ENCODE measurements at places on chromosomes 5 and 9.

DNA sequence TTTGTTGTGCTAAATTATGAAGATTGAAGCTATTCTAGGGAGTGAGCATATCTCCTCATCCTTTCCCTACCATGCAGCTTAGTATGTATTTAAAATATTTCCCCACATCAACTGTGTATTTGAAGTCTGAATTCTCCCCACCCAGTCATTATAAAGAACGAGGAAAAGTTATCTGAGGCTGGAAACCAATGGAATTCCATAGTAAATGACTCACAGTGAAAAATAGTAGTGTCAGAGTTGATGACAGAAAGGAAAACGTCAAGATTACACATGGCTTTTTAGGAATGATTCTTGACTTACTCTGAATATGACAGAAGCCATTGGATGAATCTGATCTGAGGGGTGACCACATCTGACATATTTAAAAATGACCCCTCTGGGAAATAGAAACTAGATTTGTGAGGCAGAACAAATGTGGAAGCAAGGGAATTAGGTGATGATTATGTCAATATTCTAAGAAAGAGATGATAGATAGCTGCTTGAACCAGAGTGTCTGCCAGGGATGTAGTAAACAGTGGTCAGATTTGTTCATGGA, 1768.9 kb upstream of the CDH9 start:
- DNase-seq, result no peak

DNA sequence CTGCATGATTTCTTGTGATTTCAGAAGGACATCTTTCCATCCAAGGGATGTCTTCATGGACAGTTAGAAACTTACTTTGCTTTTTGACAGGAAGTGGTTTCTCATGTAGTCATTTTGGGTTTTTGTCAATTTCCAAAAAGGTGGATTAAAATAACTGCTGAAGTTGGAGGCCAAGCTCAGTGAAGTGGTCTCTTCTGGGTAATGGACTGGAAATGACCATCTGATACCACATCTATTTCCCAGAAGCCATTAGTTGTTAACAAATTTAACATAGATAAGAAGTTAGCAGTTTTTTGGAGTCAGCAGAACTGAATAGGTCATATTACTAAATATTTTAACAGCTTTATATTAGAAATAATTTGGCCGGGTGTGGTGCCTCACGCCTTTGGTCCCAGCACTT, 86.2 kb upstream of the MYO10 start:
- no peak for DNase-seq

- no peak for DNase-seq
Measured at GRCh38 chr9:103355000-103355399, 359.9 kb downstream of the CYLC2 start.

DNA sequence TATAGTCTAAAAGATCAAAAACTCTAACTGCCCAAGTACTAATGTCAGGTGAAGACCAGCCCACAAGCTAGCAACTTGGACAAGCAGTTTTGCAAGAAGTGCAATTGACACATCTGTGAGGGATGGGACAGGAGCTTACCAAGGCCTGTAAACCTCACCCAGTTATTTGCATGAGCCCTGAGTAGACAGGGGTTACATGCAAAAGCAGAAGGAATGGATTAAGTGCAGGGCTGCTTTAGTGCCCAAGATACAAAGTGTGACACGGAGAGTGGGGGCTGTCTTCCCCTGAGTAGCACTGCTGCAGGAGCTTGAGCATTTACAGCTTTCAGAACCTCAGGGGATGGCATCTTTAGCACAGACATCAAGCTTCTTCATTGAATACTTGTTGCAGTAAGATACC, 286.7 kb downstream of the ELAVL2 start:
- no peak for DNase-seq

DNA sequence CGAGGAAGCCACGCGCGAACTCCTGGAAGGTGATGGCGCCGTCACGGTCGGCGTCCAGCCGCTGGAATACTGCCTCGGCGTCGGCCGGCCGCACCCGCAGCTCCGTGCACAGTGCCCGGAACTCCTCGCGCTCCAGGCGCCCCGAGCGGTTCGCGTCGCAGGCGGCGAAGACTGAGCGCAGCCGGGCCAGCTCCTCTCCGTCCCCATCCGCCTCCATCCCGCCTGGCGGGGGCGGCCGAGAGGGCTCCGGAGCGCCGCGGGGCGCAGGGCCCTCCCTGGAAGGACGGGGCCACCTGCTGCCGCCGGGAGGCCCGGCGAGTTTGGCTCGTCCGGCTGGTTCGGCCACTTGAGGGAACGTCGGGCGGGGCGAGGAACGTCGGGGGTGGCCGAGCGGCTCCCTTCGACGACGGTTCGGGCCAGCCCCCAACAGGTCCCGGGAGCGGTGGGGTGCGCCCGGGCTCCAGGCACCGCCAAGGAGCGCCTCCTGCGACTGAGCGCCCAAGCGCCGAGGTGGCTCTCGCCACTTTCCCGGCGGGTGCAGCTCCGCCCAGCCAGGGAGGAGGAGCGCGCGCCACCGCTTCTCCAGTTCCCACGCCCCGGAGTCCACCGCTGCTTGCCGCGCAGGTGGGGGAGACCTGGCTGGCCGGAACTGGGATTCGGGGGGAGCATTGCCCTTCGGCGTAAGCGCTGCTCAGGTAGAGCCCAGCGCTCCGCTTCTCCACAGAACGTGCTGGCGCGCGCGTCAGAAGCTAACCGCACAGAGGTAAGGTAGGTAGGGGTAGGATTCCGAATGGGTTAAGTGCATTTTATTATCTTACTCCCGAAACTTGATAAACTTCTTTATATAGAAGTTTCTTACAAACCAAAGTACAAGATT, at the start of gene RASEF:
RASEF (minus strand) TSS at position 492 of the 877 bp plus-strand sequence; CDS start at position 217, 275 bp downstream.
- DNase-seq, result no peak

DNA sequence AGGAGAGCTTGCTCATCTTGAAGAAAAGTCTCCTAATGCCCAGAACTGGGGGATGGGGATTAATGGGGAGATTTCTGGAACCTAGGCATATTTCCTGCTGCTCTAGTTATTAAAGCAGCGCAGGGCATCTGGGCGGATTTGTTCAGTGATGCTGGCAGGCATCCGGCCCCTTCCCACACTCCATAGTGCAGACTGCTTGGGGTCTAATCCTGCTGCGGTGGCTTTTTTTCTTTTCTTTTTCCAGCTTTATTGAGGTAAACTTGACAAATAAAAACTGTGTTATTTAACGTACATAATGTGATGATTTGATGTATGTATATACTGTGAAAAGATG, 30.7 kb downstream of the PPARGC1B start:
- no peak for DNase-seq

GRCh38 chr9:83061990-83062650, 822 bp downstream of the RASEF start:
- DNase-seq, result no peak

DNA sequence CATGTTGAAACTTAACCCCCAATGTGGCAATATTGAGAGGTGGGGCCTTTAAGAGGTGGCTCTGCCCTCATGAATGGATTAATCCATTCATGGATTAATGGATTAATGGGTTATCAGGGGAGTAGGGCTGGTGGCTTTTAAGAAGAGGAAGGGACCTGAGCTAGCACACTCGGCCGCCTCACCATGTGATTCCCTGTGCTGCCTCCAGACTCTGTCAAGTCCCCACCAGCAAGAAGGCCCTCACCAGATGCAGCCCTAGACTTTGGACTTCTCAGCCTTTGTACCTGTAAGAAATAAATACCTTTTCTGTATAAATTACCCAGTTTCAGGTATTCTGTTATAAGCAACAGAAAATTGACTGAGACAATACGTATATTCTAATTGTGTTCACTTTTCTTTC, 272.2 kb upstream of the DMRT1 start:
- DNase-seq, result no peak

DNA sequence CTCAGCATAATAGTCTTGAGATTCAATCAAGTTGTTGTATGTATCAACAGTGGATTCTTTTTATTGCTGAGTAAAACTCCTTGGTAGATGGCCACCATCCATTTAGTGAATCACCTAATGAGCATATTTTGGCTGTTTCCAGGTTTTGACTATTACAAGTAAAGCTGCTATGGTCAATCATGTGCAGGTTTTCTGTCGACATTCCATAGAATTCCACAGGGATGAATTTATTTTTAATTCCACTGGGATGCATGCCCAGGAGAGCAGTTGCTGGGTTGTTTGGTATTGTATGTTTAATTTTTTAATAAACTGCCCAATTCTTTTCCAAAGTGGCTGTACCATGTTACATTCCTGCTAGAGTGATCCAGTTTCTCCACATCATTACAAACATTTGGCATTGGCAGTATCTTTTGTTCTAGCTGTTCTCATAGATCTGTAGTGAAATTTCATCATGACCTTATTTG, 10.5 kb upstream of the S1PR3 start:
- no peak for DNase-seq

DNA sequence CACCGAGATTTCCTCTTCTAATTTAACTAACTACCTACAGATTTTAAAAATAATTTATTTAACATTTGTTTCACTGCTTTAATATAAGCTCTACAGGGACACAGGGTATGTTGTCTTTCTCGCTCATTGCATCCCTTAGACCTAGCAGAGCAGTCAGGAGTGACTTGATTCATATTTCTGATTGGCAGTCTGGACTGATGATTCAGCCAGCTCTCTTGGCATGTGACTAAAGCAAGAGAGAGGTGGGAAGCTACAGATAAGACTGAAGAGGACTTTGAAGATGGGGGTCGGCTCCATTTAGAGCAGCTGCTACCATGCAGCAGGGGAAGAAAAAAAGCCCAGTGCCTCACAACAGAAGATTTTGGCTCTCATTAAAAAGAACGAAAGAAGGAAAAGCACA, 173.4 kb upstream of the STK32A start:
- DNase-seq, result no peak

DNA sequence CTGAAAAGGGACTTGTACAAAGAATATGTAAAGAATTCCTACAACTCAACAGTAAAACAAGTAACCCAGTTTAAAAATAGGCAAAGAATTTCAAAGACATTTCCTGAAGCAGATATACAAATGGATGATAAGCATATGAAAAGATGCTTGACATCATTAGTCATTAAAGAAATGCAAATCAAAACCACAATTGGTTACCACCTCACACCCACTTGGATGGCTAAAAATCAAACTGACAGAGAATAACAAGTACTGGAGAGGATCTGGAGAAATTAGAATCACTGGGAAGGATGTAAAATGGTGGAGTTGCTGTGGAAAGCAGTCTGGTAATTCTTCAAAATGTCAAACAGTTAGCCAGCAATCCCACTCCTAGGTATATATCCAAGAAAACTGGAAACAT, 12.5 kb upstream of the FOXE1 start:
- no peak for DNase-seq

DNA sequence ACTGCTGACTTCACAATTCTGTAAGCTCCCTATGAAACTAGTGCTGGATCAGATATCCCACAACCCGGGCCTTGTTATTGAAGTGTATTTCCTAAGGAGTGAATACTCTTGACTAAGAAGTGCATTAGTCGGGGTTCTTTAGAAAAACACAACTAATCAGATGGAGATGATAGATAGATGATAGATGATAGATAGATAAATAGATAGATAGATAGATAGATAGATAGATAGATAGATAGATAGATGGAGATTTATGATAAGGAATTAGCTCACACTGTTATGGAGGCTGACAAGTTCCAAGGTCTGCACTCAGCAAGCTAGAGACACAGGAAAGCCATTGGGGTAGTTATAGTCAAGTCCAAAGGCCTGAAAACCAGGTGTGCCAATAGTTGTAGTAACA, 214.6 kb upstream of the COX7C start:
- no peak for DNase-seq

- DNase-seq, result no peak
Measured at GRCh38 chr9:518540-518939, 303.9 kb downstream of the DOCK8 start.

- no peak for DNase-seq
Measured at GRCh38 chr9:96674906-96675538, 19.9 kb upstream of the PRXL2C start.

DNA sequence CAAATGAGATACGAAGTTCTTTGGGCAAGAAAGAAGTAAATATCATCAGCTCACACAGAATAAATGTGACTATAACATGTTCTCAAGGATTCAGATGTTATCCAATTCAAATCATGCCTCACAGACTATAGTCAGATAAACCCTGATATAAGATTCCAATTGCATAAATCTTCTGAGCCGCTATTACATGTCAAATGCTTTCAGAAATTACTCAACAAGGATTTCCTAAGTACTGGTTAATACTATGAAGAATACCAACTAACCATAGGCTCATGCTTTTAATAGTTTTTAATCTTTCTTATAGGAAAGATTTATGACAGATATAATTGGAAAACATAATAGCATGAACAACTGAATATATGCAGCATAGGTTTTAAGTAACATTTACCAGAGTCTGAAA, 73.6 kb downstream of the BAAT start:
- DNase-seq, result no peak

- DNase-seq, result no peak
Measured at GRCh38 chr5:164326219-164326618, 820.8 kb downstream of the MAT2B start.

DNA sequence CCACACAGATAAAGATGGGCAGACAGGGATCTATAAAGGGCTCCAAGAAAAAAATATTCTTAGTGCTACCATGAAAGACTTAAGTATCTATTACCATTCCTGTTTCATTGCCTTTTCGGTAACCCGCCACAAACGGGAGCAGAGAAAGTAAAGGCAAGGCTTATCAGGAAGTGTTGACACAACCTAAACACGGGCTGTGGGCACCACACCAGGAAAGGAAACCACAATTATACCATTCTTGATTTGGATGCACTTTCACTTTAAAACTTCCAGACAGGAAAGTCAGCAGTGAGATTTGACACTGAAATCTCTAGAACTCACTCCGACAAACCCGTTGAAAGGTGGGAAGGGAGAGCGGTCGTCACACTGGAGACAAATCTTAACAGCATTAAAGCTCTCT, 6.5 kb downstream of the TLE1 start:
- DNase-seq, result no peak

DNA sequence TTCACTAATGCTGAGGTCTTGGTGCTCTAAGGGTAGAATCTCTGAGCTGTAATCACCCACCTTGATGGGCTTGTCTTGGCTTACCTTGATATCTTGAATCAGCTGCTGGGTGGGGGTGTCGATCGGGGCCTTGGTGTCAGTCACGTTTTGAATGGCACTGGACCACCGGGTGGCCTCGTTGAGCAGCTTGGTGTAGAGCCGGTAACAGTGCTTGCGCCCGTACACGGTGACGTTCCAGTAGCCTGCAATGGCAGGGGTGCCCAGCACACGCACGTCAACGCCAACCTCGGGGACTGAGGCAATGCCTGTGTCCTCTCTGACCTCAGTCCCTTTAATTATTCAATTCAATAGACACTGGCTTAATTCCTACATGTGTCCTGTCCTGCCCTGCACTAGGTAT, 63.1 kb upstream of the RETREG1 start:
- DNase-seq, result no peak

GRCh38 chr9:88005240-88005639, 30.9 kb upstream of the CDK20 start:
- DNase-seq, result no peak

DNA sequence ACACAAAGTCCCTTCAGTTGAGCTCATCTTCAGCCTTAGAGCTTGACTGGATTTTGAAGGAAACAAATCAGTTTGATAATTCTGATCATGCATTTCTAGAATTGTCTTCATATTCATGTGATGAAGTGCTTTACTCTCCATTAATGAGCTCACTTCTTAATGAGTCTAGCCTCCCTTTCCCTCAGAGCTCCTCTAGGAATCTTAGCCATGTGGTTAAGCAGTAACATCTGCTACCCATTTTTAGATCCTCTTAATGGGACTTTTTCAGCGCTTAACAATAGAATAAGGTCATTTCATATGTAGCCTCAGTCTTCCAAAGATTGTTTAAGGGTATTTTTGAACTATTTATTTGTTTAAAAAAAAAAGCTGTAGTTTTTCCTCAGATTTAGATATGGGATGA, 36.9 kb upstream of the LURAP1L start:
- DNase-seq, result no peak

GRCh38 chr9:106785200-106785599, 77.8 kb upstream of the ZNF462 start:
- DNase-seq, result no peak

GRCh38 chr5:179913461-179913860, 5.8 kb upstream of the TBC1D9B start:
- DNase-seq, result no peak
